ENCODE measurements at places on chromosomes 4 and X.

DNA sequence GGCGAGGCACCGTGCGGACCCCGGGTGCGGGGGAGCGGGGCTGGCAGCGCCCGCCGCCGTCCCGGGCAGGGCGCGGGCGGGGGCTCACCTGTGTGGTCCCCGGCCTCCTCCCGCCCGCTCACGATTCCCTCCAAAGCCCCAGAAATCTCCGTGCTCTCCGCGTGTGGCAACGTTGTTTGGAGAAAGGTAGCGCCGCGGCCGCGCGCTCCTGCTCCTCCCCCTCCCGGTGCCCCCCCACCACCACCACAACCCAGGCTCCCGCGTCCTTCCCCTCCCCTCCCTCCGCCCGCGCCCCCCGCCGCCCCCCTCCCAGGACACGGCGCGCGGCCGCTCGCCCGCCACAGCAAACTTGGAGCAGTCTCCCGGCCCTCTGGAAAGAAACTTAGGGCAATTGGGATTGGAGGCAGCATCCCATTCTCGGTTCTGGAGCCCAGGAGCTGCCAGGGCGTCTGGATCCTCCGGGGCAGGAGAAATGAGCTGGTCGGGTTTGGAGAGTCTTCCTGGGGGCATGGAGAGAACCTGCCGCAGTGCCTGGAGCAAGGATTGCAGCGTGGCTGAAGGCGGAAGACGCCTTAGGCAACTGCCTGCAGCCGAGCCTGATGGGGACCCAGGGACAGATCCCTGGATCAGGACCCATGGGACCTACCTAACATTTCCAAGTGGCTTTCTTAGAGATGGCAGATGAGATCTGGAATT is 855 bp downstream of the KLF3 start:
- no peak for DNase-seq

DNA sequence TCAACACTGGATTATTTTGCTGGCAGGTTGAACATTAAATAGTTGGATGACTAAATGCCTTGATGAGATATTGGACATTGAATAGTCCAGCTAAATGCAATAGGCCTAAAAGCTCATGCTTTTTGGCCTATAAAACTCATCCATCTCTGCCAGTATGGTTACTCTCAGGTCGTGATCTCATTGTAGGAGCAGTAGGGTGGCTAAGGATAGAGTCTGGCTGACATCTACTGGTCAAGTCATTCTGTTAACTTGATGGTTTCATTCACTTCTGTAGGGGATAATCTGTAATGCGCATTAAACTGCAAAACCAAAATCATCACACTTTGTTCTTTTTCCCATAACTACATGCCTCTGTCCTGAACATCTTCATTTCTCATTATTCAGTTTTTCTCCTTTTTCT is 227.0 kb downstream of the DKK2 start:
- no peak for DNase-seq

DNA sequence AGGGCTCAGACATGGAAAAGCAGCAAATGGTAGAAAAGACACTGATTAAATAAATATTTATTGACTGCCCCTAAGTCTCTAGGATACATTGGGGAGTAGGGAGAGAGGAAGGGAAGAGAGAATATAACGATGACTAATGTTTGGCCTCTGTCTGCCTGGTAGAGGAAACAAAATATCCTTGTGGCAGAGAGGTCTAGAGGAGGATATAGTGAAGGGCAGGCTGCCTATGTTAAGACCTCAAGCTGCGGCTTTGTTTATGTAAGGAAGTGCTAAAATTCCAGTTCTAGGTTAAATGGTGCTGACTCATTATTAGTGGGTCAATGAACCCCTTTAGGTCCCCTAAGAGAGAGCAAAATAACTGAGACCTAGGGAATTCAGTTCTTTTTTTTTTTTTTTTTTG is 427.3 kb upstream of the FTHL17 start:
- no peak for DNase-seq

DNA sequence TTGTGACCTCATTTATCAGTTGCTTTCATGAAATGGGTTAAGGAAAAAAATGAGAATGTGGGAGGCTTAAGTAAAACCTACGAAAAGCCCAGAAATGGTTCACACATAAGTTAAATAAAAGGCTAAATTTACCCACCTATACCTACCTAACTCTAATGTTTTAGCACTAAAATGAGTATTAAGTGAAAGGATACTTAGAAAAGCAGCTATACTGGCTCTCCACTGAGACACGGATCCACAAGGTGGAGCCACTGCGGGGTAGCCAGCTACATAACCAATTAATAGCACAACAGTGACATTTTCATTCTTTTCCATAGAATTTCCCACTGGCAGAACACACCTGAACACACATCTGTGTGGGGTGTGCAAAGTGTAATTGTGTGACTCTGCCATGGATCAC is 101.9 kb downstream of the MAML3 start:
- DNase-seq: no peak

All from T follicular helper cell (primary cell).